HepG2 (cell line): ENCODE measurements at places on chromosomes 3 and 15. TPM values are rescaled to one million over a fixed set of nuclear protein-coding genes. Genes with fewer than 3 reads are reported as not detected.

DNA sequence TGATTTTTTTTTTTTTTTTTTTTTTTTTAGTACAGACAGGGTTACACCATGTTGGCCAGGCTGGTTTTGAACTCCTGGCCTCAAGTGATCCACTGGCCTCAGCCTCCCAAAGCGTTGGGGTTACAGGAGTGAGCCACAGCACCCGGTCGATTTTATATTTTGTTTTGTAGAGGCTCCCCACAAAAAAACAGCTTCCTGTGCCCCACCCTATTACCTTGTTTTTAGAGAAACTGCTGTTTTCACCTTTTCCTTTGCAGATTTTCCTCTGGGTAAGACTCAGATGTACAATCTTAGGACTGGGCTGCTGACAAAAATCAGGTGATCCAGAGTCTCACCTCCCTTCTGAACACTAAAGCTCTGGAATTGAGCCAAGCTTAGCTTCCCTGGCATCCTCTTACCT lies 20.6 kb downstream of the ARRDC4 start:
- no peak for DNase-seq

DNA sequence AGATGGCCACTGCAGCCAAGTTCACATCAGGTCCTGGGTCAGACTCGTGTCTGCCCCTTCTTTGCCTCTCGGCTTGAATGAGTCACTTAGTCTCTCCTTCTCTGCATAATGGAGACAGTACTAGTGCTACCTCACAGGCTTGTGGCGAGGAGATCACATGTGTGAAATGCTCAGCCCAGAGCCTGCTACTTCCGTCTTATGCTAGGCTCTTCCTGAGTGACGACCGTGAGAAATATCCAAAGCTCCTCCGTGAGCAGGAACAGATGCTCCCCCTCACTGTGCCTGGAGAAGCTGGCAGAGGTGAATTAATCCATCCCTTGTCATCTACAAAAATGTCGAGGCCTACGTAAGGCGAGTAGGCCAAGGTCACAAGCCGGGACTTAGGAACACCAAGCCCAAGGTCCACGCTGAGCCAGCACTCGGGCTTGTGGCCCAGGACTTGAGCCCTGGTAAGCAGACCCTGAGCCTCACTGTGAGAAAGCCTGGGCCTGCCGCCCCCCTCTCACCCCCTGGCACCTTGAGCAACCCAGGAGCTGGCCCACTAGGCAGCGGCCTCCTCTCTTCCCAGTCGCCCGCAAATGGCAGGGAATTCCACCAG lies 17.9 kb downstream of the PAK6 start:
- DNase-seq = no peak

- no peak for DNase-seq
Measured at GRCh38 chr3:36763850-36764703, at the start of gene DCLK3. TSS of gene DCLK3 (minus strand) at chr3:36764553. CDS start at chr3:36764263, 290 bp downstream.

The NEK10 gene
- total RNA-seq = 14.2 and 15.0 TPM in 2 replicates

The ADGRG7 gene
- not detected in 2 replicates for total RNA-seq

The SLC27A2 gene
- 12.3 and 23.4 TPM in 2 replicates for total RNA-seq

DNA sequence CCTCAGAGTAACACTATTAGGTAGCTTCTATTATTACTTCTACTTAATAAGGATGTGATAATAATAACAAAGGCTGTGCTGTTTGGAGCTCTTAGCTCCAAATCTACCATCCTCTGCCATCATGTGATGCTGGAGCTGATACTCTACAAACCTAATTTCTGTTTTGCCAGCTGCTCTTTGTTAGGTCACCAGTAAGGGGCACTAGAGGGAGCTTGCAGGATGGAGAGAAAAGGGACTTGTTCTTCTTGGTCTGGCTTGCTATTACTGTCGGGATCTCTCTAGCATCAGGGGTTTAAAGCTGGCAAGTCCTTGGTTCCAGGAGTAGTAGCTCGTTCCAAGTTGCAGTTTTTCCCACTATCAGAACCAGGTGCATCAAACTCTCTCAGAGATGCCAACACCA lies 194.9 kb upstream of the KBTBD8 start:
- DNase-seq = no peak

The PP2D1 gene
- total RNA-seq = not detected in 2 replicates

The GPR27 gene
- not detected in 2 replicates for total RNA-seq

DNA sequence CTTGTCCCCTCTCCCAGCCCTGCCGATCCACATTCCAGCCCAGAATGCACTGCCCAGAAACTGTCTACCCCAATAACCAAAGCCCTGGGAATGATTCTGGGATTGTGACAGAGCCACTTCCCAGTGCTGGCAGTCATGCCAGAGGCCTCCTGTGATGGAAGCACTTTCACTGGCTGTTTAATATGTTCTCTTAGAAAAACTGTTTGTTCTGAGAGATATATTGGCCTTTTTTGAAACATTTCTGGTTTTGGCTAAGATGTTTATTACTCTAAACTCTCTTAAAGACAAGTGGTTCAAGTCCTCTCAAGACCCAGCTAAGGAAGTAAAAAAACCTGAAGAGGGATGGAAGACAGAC lies 74.0 kb upstream of the HACD2 start:
- no peak for DNase-seq

DNA sequence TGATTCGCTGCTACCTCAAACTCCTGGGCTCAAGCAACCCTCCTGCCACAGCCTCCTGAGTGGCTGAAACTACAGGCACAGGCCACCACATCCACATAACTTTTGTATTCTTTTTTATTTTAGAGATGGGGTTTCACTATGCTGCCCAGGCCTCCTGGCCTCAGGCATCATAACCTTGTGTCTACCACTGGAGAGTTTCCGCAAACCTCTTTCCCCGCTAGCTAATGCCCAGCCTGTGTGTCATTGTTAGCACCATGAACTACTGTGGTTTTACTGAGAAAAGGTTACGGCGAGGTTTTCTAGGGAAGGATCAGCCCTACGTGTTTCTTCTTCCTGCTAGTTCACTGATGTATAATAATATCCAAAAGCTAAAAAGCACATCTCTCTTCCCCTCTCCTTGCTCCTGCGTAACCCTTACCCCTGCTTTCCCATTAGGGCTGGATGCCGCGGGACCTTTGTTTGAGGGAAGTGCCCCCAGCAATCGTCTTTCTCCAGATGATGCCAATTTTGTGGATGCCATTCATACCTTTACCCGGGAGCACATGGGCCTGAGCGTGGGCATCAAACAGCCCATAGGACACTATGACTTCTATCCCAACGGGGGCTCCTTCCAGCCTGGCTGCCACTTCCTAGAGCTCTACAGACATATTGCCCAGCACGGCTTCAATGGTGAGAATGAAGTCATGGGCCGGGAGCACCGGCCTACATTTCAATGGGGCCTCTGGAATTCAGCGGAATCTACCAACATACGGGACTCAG lies 113.7 kb downstream of the LIPC start:
- DNase-seq = no peak

The EFCC1 gene
- not detected in 2 replicates for total RNA-seq

DNA sequence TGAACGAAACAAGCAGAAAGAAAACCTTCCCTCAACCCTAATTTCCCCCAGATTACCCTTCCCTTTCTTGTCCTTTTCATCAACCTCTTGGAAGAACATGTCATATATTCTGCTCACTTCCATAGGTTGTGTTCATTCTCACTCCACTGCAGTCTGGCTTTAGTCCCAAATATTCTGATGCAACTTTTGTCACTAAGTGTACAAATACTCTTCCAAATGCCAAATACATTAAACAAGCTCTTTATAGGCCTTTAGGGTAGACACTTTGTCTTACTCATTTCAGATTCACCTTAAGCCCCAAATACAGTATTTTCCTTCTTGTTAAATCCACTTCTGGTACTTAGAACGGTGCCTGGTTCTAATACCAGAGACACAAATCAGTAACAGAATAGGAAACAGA lies 406.5 kb upstream of the CDIN1 start:
- DNase-seq = no peak

DNA sequence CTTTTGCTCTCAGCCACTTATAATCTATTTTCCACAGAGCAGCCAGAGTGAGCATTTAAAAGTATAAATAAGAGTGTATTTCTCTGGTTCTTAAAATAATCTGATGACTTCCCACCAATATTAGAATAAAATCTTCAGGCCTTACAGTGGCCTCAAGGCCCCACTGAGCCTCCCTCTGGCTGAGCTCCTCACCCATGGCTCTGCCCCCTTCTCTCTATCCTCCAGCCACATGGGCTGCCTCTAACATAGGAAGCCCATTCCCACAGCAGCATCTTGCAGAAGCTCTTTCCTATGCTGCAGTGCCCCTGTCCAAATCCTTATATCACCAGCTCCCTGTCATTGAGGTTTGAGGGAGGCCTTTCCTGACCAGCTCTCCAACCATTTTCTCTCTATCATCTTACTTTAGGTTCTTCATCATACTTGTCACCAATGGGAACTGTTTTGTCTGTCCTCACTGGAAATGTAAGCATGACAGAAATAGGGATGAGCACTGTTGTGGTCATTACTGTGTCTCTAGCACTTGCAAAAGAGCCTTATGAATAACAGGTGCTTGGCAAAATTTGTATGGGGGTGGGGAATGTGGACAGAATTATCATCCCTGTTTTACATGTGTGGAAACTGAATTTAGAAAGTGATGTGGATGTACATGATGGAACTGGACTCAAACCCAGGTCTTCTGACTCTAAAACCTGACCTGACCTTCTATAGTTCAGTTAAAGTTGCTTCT lies 250.6 kb downstream of the NR1D2 start:
- no peak for DNase-seq

GRCh38 chr15:52680041-52680391 lies 828 bp upstream of the ATOSA start:
- DNase-seq = no peak
